ENCODE measurements at places on chromosomes 12 and 14.

DNA sequence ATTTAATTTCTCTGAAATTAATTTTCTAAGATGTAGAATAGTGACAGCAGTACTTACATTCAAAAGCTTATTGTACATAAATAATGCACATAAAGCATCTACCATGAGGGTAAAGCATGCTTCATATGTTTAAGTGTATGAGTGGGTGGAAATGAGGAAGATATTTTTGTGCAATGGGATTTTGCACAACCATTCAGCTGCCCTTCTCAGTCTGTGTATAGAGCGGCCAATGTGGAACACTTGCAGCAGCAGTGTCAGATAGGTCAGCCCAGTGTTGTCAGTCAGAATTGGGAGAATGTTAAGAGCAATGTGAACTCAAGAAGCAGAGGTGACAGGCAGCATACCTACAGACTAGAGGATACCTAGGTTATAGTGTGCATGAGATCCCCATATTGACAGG, 72.5 kb upstream of the ATP2B1 start:
- DNase-seq = no peak

DNA sequence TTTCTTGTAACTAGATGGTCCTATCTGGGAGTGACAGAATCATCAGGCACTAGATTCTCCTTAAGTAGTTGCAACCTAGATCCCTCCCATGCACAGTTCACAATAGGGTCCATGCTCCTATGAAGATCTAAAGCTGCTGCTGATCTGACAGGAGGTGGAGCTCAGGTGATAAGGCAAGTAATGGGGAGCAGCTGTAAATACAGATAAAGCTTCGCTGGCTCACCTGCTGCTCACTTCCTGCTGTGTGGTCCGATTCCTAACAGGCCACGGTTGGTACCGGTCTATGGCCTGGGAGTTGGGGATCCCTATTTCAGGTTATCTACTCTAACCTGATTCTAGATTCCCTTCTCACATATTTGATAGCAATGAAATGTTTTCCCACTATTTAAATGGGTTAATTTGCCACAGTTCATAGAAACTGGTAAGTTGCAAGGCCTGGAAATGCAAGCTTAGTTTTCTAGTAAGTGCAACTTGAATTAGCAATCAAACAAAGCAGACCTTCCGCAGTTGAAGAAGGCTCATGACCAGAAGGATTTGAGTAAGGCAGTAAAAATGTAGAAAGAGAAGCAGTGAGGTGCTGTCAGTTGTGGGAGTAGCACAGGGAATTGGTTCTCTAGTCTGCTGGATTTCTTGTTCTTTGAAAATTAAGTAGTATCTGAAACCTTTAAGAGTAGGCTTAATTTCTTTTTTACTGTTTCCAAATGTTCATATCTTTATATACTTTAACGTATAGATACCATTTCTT, 332.3 kb downstream of the EGLN3 start:
- no peak for DNase-seq

- no peak for DNase-seq
These were observed 26.6 kb downstream of the FAIM2 start for GRCh38 chr12:49877066-49877465.

GRCh38 chr14:104596451-104596918, 8.1 kb downstream of the TMEM179 start:
- no peak for DNase-seq

DNA sequence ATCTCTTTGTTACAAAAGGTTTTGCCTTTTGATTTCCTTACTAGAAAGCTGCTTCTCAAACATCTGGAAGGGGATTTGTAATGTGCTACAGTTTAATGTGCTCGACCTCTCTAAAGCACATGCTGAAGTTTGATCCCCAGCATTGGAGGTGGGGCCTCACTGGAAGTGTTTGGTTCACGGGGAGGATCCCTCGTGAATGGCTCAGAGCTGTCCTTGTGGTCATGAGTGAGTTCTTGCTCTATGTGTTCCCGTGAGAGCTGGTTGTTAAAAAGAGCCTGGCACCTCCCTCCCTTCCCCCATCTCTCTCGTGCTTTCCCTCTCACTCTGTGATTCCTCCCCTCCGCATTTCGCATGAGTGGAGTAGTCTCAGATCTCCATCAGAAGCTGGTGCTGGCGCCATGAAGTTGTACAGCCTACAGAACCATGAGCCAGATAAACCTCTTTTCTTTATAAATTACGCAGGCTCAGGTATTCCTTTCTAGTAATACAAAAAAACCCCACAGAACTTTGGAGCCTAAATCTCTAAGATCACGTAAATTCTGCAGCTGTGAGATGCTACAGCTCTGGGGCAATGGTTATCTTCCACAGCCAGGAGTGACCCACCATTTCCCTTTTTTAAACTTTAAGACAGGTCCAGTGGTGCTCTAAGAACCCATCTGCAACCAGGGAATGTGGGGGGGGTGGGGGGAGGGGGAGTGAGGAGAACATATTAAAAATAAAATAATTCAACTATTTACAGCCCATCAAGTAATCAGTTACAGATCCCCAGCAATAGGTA, 214.4 kb downstream of the FOXN3 start:
- DNase-seq = no peak

DNA sequence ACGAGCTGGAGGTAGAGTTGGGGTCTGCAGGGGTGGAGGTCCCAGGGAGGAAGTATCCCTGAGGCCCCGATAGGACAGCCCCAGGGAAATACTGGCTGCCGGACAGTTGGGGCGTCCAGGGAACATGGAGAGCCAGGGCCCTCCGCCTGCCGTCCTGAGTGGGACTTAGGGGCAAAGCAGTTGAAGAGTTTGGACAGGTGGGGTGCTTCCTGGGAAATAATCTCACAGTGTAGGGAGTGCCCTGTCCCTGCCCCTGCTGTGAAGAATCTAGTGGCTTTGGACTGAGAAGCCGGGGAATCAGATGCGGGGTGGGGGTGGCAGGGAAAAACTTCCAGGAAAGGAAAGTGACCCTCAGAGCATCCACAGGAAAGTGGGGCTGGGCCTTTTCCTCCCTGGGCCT, 9.8 kb upstream of the HHIPL1 start:
- no peak for DNase-seq

DNA sequence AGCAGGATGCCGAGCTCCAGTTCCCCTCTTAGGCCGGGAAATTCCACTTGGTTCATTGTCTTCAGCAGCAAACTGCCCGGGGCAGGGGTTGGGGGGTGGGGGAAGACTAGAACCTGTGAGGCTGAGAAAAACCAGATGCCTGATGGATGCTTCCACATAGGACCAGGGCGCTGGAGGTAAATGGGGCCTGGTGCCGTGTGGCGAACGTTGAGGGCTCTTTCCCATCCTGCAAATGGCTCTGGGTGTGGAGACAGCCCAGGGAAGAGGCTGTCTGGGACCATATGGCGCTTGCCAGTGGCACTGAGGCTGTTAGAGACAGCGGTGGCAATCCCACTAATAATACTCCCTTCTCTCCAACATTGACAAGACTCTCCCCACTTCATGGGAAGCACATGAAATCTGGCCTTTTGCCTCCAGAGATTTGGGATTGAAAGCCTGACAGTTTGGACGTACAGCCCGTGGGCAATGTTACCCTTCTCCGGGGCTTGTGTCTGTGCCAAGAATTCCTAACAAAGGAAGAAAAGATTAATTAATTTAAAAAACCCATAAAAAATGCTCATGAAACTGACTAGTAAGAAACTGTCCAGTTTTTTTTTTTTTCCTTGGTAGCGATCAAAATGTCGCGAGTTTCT, 44.5 kb downstream of the MAP1LC3B2 start:
- no peak for DNase-seq

DNA sequence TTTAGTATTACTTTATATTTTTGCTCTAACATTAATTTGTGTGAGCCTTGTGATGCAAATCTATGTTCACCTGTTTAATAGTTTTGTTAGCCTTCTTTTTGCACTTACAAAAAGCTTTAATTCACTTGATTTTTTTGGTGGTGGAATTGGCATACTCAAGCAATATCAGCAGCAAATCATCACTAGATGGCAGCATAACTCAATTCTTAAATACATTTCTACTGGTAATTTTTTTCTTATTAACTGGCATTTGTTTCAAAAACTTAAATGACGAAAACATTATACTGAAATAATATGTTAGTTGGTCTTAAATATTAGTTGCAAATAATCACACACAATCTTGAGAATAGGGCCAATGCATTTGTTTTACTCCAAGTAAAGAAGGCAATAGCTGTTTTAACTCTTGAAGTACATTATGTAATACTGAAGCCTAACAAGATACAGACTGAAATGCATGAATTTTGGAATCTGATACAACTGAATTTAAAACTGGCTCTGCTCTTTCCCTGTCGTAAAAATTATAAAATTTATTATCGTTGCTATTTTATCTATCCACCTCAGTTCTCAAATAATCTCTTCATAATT, 151.5 kb downstream of the ATXN7L3B start:
- no peak for DNase-seq

DNA sequence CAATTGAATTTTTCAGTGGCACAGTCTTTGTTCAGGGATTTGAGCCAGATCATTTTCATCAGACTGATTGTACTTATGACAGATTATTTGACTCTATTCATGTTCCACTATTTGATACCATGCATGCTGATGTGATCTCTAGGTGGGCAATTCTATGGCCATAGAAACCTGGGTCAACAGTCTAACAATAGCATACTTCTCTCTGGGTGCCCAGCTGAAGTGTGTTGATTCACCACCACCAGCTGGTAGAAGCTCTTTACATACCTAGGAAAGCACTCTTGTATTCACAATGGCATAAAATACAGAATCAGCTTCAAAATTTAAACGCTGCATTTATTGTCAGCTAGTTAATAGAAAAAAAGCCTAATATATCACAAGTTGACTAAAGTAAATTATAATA, 90.2 kb upstream of the TMTC2 start:
- no peak for DNase-seq

GRCh38 chr12:130793554-130793849, 45.5 kb downstream of the STX2 start:
- DNase-seq = no peak

DNA sequence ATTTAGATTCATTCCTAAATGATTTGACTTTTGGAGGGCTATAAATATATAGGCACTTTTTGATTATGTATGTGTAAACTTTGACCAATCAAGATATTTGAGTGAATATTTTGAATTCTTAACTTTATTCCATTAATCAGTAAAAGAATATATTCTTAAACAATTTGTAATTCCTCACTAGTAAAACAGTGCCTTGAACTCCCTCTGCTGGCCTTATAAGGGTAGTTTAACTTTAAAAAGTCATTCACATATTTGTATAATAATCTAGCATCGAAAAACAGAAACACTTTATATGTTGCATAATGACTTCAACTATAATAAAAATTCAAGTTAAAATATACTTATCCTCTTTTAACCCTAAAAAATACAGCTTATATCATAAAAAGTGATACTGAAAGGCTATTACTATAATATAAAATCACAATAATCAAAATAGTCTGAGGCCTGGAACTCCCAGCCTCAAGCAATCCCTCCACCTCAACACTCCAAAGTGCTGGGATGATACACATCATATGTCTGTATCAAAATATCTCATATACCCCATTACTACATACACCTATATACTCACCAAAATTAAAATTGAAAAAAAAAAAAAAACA, 31.2 kb downstream of the CCDC59 start:
- DNase-seq = no peak

GRCh38 chr12:131441060-131441396, 269.9 kb upstream of the SFSWAP start:
- no peak for DNase-seq

DNA sequence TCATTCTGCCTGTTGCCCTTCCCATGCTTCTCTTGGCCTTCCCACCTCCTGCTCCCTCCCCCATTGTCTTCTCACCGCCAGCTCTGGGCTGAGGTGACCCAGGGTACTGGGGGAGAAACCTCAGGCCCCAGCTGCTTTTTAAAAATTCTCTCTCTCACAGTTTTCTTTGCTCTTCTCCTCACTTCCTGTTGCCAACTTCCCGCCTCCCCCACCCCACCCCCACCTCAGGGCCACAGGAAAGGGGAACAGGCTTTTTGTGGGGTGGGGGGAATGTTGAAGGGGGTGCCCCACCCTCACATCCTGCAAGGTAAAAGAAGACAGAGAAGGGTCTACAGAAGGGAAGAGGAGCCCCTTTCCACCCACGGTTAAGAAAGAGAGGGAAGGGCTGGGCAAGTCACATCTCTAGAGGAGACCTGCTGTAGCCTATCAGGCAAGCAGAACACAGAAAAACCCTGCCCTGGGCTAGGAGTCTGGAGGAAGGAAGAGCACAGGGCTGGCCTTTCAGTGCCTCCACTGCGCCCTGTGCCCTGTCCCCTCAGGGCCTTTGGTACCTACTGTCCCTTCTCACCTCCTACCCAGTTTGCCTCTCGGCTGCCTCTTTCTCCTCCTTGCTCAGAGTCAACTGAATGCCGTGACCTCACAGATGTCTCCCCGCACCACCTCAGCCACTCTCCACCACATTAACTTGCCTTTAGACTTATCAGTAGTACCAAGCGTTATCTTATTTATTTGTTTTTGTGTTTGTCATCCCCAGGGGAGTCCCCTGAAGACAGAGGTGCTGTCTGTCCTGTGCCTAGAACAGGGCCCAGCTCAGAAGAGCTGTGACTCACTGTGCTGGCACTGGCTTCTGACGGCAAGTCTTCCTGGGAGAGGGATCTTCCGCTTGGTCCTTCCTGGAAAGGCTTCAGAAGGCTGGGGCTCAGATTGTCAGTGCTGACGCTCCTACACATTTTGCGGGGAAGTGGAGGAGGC, 1.7 kb downstream of the ARHGAP9 start:
- no peak for DNase-seq

- no peak for DNase-seq
These were observed 49.7 kb downstream of the IGF1 start for GRCh38 chr12:102430661-102431060.

DNA sequence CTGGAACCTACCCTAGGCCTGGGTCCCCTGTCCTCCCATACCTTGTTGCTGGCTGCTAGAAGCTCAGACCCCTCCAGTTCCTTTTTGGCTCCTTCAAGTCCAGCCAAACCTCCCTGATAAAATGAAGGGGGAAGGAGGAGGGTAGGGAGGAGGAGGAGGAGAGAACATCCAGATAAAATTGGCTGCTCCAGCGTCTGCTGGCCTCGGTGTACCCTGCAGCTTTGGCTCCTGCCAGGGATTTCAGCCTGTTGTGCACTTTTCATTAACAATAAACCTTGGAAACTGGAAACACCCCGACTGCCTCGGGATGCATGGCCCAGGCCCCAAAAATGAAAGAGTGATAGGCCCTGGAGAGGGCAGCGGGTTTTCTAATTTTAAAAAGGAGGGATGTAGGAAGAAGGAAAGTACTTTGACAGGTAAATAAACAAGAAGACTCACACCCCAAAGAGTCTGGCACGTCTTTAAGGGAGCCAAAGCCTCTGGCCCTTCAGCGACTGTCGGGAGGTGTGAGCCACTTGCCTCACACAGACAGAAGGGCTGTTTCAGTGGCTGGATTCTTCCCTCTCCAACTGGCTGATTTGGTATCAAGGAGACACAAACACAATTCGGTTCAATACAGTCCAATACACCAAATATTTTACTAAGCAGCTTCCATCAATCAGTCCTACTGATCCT, 49.8 kb downstream of the NUAK1 start:
- DNase-seq = no peak

GRCh38 chr12:78473136-78473535, 391.4 kb upstream of the SYT1 start:
- DNase-seq = no peak

- DNase-seq = no peak
These were observed 101.6 kb upstream of the TMEM132C start for GRCh38 chr12:128165387-128165786.

- DNase-seq = no peak
These were observed 261.0 kb upstream of the LRIG3 start for GRCh38 chr12:59181196-59181777.

All from stimulated activated CD4-positive, alpha-beta T cell treated with anti-CD3 and anti-CD28 coated beads, TNF-alpha, amount 100 ng/mL, for 1 hour (primary cell).